ENCODE measurements at places on chromosomes 12 and 14.

GRCh38 chr14:61609884-61610283 lies 85.4 kb upstream of the HIF1A start:
- H3K4me1 ChIP-seq: no peaks in the 10 kb centered on the region
- H3K27ac ChIP-seq: no peak overlapping the region
- no peaks in the 10 kb centered on the region for H3K36me3 ChIP-seq
- H3K4me3 ChIP-seq: no peak overlapping the region

- no peak for DNase-seq
- no peak overlapping the region for H3K4me3 ChIP-seq
- H3K27me3 ChIP-seq: no peaks in the 10 kb centered on the region
- no peaks in the 10 kb centered on the region for H3K4me1 ChIP-seq
- no peak overlapping the region for H3K27ac ChIP-seq
Observed at GRCh38 chr14:57352396-57353170, 37.8 kb upstream of the NAA30 start.

DNA sequence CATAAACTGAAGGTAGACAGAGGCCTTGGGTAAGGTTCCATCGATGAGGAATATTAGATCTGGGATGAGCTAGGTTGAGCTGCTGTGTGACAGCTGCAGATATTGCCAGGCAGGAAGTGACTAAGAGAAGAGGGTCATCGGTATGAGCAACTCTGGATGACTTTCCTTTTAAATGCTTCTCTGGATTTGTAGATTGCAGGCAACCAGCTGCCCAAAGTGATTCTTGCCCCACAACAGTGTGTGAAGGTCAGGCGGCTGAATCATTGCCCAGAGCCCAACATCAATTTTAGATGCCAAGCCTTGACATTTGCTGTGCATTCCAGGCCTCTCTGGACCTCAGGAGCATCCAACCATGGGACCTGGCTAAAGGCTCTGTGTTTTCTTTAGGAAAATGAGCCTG lies 255.9 kb downstream of the DPF3 start:
- no peaks in the 10 kb centered on the region for H3K27me3 ChIP-seq
- H3K4me3 ChIP-seq: no peak overlapping the region
- no peak overlapping the region for H3K27ac ChIP-seq

- no peak overlapping the region for H3K4me3 ChIP-seq
- H3K36me3 ChIP-seq: no peaks in the 10 kb centered on the region
- H3K27ac ChIP-seq: no peak overlapping the region
- no peaks in the 10 kb centered on the region for H3K4me1 ChIP-seq
Observed at GRCh38 chr12:121576851-121577391, 3.9 kb downstream of the KDM2B start.

GRCh38 chr14:68563251-68564131 lies 229.4 kb downstream of the ZFP36L1 start:
- H3K27ac ChIP-seq: no peak overlapping the region
- H3K36me3 ChIP-seq: no peaks in the 10 kb centered on the region
- DNase-seq: no peak

DNA sequence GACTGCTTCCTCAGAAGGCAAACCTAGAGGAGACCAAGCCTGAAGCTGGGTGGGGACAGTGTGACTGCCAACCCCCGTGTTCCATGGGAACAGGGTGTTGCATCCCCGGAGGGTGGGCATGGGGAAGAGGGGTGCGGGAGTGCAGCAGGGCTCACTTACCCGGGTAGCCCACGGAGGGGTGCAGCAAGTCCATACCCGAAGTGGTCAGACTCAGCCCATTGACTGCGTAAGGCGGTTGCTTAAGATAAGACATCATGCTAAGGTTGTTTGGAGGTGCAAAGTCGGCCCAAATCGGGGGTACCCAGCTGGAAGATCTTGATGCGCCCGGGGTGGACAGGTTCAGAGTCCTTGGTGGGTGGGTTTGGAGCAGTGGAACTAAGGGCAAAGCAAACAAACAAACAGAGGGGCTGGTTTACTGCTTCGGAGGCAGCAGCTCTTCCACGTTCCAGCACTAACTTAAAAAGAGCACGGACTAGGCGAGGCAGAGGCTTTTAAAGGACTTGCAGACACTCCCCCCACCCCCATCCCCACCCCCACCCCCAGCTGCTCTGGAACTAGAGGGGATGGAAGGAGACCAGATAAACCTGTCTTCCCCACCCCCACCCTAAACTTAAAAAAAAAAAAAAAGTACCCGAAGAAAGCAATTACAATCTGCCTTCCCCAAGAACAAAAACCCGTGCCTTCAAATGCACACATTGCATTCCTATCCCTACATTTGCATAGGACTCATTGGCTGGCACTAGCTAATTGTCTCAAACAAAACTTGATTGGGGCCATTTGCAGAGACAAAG lies 4.9 kb downstream of the OTX2 start:
- H3K4me3 ChIP-seq: no peak overlapping the region
- no peak overlapping the region for H3K27ac ChIP-seq
- DNase-seq: no peak

DNA sequence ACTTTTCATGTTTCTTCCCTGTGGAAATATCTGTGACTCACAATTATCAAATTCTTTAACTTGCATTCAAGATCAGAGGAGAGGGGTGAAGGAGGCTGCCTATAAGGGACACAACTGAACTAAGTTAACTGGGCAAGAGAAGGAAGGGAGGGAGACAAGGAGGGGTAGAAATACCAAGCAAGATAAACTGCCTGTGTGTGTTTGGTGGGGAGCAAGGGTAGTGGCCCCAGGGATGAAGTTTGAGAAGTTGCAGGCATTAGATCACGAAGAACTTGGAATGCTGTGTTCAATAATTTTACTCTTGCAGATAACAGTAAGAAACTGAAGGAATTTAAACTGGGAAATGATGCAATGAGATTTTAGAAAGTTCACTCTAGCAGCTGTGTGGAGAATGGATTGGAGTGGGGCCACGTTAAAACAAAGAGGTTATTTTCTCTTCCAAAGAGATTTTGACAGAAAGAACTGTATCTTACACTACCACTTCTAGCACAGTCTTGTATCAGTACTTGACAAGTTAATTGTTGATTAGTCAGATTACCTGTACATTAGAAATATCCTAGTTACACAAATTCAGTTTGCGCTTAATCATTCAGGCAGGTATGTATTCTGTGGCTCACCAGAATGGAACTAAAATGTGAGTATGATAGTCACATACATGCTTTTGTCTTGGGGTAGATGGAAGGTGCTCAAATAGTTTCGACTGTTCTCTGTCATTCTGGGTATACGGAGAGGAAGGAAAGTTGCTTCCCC lies 7.4 kb downstream of the PKP2 start:
- H3K4me1 ChIP-seq: peaks cover 75% of the 10 kb centered on the region
- no peak for DNase-seq
- H3K27ac ChIP-seq: peak overlapping the region; percentile 29
- H3K4me3 ChIP-seq: no peak overlapping the region
- H3K36me3 ChIP-seq: peaks cover 1% of the 10 kb centered on the region

GRCh38 chr12:84294246-84294645 lies 618.4 kb downstream of the SLC6A15 start:
- no peaks in the 10 kb centered on the region for H3K27me3 ChIP-seq
- H3K4me3 ChIP-seq: no peak overlapping the region
- DNase-seq: no peak
- no peaks in the 10 kb centered on the region for H3K36me3 ChIP-seq

DNA sequence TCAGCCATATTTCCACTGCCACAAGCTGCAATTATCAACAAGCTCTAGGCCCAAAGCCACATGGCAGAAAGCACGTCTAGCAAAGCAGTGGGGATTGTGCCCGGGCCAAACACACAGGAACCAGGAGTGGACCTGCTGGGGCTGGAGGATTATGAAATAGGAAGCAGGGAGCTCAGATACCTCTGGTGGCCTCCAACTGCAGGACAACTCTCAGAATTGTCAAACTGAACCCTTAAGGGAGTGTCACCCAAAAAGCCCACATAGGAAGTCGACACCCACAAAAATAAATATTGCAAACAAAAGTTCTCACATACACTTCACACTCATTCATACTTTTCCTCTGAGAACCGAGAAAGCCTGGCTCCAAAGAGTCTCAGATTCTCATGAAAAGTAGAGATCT lies 26.1 kb downstream of the KCTD10 start:
- H3K4me1 ChIP-seq: no peaks in the 10 kb centered on the region
- H3K27me3 ChIP-seq: no peaks in the 10 kb centered on the region
- H3K4me3 ChIP-seq: no peak overlapping the region
- H3K27ac ChIP-seq: no peak overlapping the region

- no peaks in the 10 kb centered on the region for H3K27me3 ChIP-seq
- DNase-seq: no peak
- H3K4me1 ChIP-seq: peaks cover 7% of the 10 kb centered on the region
- no peak overlapping the region for H3K27ac ChIP-seq
- H3K36me3 ChIP-seq: no peaks in the 10 kb centered on the region
Observed at GRCh38 chr14:60094306-60094897, 2.7 kb downstream of the PCNX4 start.

DNA sequence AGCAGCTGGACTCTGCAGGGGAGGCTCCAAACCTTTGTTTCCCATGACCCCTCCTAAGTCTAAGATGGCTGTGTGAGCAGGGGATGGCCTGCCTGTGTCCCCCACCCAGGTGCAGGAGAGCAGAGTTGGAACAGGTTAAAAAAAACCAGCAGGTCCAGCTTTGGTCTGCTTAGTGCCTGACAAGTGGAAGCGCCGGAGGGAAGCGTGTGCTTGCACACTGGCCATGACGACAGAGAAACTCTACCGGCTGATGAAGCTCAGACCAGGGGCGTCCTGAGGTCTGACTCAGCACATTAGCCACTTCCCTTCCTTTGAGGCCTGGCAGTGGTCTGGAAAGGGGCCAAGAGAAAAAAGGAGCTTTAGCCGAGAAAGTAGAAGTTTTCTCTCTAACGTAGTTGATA lies 280.1 kb downstream of the VRK1 start:
- DNase-seq: no peak
- no peaks in the 10 kb centered on the region for H3K4me1 ChIP-seq
- no peak overlapping the region for H3K4me3 ChIP-seq
- no peaks in the 10 kb centered on the region for H3K36me3 ChIP-seq
- no peak overlapping the region for H3K27ac ChIP-seq
- no peaks in the 10 kb centered on the region for H3K27me3 ChIP-seq

DNA sequence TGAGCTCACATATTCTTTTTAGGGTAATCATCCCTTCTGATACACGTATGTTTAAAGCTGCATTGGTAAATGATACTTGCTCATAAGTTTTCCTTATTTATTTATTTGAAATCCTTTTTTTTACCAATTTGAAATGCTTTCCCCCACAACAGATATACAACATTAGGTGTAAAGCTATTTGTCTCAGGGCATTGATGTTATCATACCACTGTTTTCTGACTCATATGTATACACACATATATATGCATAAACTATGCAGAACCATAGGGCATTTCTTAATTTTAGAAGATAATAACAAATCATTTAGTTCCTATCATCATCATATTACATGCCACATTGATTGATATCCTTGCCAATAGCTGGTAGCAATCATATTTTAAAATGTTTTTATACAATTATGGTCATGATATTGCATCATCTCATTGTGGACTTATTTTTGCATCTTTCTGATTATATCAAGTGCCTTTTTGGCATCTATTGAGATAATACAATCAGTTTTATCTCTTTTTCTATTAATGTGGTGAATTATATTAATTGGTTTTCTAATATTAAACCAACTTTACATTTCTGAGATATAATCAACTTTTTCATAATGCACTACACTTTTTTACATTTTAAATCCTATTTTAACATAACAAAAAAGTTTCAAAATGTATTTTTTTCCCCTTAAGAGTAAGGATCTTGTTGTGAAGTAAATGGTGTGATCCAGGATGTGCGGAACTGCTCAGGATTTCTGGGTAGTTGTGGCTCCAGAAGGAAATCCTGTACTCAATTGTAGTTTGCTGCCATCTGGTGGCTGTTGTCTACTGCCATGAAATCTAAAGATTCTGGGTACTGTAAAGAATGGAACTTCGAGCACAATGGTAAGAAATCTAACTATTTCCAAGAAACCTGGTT lies 16.7 kb downstream of the OR9K2 start:
- H3K4me3 ChIP-seq: no peak overlapping the region
- H3K4me1 ChIP-seq: no peaks in the 10 kb centered on the region
- H3K27ac ChIP-seq: no peak overlapping the region
- DNase-seq: peak; percentile 70
- H3K27me3 ChIP-seq: no peaks in the 10 kb centered on the region

DNA sequence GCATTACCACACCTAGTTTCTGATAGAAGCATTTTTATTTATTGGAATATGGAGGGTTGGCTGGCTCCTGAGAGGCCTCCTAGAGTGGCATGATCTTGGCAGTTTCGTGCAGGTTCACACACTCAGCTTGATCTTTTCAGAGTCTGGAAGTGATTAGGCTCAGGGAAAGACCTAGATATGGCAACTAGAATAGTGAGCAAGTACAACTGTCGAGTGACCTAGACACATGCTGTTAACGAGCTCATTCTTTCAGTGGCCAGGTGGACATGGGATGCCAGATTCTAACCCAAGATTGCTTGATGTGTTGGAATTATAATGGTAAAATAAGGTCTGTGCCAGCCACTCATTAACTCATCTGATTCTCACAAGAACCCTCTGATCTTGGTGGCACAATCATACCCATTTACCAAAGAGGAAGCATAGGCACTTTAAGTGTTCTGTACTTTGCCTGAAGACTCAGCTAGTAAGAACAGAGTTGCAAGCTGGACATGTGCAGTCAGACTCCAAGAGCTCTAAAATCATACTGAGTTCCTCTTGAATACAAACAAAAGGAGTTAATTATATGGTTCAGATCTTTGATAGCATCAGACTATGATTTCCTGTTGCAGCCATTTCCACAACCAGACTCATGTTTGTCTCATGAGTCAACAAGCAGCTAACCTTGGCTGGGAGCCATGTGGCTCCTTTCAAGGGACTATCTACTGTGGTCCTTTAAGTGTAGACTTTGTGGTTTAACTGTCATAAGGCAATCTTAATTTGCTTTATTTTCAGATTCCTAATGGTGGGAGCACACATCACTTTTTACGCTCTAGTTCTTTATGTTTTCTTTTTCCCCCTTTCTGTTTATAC lies 144.2 kb downstream of the PLEKHA5 start:
- H3K4me1 ChIP-seq: no peaks in the 10 kb centered on the region
- H3K4me3 ChIP-seq: no peak overlapping the region
- no peaks in the 10 kb centered on the region for H3K27me3 ChIP-seq

GRCh38 chr12:50282721-50283228 lies 545 bp downstream of the LIMA1 start:
- no peaks in the 10 kb centered on the region for H3K36me3 ChIP-seq
- no peak for DNase-seq
- H3K4me1 ChIP-seq: no peaks in the 10 kb centered on the region
- peak overlapping the region; percentile 68 for H3K4me3 ChIP-seq

DNA sequence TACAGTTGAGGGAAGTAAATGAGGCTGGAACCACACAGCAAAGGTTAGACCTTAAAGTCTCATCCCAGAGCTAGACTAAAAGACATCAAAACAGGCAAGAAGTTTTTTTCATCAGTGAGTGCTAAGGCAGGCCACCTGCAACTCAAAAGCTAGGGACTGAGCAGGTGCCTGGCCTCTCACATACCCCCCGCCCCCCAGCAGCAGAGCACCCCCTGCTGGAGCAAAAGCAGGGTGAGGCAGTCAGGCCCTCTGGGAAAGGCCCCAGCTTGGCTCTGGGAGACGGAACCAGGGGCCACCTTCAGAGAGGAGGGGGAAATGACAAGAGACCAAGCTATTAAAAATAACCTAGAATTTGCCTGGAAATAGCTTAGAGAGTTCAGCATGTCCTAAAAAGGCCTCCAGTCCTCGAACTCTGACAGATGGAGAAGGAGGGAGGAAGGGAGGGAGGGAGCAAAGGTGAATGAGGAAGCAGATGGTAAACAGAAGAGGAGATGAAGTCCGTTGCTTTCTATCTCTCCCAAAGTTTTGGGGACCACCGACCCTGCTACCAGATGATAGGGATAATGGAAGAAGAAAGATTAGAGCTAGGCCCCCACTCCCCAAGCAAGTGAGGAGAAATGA lies 1.8 kb downstream of the ITGA7 start:
- H3K27ac ChIP-seq: no peak overlapping the region
- H3K4me1 ChIP-seq: peaks cover 5% of the 10 kb centered on the region
- no peaks in the 10 kb centered on the region for H3K36me3 ChIP-seq
- H3K4me3 ChIP-seq: no peak overlapping the region
- peaks cover 28% of the 10 kb centered on the region for H3K27me3 ChIP-seq
- peak; percentile 49 for DNase-seq
